ENCODE measurements at places on chromosomes 4 and X.
A peak's percentile ranks its signal among the peaks of the same experiment; 100 is the strongest.

DNA sequence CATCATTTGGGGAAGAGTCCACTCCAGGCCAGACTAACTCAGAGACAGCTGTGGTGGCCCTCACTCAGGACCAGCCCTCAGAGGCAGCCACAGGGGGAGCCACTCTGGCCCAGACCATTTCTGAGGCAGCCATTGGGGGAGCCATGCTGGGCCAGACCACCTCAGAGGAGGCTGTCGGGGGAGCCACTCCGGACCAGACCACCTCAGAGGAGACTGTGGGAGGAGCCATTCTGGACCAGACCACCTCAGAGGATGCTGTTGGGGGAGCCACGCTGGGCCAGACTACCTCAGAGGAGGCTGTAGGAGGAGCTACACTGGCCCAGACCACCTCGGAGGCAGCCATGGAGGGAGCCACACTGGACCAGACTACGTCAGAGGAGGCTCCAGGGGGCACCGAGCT is 3.3 kb upstream of the ERAS start:
- DNase-seq, result no peak

DNA sequence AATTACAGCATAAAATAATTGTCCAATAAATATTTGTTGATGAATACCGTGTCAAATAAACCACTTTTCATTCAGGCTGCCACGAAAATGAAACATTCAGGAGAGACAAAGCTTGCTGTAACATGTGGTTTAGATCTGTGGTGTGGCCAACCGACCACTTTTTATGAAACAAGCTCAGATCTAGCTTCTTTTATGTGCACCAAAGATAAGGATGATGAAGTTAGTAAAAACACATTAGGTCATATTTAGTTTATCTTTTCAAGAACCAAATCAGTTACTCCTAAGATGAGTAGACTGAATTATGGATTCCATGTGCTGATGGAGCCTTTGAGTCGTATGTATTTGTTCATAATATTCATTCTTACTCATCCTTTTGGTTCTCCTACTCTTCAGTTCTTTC is 35.8 kb downstream of the STOX2 start:
- DNase-seq, result no peak

DNA sequence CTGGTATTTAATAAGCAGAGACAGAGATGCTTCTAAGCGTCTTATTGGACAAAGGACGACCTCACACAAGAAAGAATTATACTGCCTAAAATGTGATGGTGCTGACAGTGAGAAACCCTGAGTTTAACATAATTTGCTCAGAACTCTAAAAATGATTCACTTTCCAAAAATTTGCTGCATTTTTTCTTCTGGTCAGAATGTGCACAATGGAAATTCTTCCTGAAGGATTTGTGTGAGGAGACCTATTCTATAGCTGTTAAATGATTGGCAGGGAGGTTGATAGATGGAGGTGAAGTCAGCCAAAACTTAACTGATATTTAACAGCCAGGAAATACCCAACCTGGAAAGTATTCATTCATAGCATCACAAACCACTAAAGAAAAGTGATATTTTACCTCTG is 1.7 kb downstream of the MAGEC3 start:
- no peak for DNase-seq

- DNase-seq, result no peak
These were observed 164.0 kb downstream of the STK32B start for GRCh38 chr4:5215321-5215720.

GRCh38 chrX:109441266-109441665 is 40.6 kb downstream of the GUCY2F start:
- DNase-seq, result no peak

DNA sequence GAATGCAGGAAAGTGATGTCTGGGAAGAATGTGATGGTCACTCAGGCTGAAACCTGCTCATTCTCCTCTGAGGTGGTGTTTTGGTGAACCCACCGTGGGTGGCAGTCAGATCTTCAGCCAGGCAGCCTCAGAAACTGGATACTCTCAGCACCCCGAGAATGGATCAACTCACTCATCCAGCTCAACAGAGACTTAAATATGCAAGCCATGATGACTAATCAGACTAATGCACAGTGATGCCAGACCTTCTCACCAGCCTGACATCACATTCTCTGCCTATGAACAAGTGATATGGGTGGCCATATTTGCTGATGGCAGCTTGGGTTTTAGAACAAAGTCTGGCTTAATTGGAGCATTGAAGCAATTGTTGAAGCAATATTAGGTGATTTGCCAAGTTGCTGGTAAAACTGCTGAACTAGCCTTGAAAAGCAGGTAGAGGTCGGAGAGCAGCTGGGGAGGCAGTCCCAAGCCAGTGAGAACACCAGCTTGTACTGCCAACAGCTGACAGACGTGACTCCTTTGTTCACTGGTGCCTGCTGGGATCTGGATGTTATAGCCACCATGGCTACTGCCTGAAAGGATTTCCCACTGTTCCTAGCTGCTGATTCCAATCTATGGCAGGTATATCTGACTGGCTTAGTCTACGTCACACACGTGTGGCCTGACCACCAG is 608.1 kb downstream of the MID1IP1 start:
- DNase-seq, result peak; percentile 31

GRCh38 chr4:118034053-118034785 is at the start of gene NDST3:
TSS of gene NDST3 (plus strand) at chr4:118034486. CDS start at chr4:118053911, 19,425 bp downstream.
- DNase-seq, result peak; percentile 73

DNA sequence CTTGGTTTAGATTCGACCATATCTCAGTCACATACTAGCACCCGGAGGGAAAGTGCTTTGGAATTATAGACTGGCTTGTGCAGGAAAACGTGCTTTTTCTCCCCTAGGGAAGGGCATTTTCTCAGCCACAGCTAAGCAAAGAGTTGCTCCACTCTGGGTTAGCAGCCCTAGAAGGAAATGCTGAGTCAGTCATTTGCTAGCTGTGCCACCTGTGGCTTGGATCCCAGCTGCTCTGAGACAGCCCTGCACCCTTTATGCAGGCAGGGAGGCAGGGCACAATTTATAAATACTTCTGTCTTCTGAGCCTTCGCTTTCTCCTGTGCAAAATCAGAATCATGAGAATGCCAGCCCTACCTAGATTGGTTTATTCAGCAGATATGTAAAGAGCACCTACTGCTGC is 1.3 kb upstream of the USP51 start:
- DNase-seq, result no peak

- no peak for DNase-seq
These were observed 22.6 kb downstream of the BCLAF3 start for GRCh38 chrX:19968276-19968675.

- no peak for DNase-seq
These were observed 246.7 kb upstream of the DIPK2B start for GRCh38 chrX:45447331-45447730.

DNA sequence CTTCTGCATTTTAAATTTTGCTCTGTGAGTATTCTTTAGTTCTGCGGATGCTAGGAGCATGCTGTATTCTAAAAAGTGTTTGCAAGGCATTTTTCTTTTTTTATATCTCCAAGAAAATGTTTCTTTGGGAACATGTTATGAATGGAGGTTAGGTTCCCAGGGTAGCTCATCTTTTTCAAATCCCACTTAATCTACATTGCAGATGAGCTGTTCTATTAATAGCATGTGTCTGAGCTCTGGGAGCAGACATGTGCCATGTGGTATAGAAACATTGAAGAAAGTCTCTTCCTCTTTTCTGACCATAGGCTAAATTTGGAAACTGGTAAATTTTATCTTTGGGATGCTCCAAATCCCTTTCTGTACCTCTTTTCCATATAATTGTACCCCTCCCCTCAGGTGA is 23.2 kb downstream of the DIAPH2 start:
- DNase-seq, result no peak

GRCh38 chr4:80362578-80363181 is 27.1 kb downstream of the CFAP299 start:
- peak; percentile 15 for DNase-seq

DNA sequence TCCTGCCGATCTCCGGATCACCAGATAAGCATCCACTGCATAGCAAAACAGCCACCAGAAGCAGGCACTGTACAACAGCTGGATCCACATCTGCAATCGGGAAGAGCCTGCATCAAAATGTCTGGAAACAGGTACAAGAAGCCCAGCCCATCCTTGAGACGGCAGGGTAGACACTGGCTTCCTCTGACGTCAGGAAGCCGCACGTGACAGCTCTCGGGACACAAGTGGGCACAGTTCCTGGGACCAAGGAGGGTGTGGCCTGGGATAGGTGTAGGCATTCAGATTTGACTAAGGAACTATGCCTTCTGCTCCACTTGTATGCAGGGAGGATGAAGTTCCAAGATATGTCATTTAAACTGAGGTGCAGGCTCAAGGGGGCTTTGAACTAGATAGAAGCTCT is 6.3 kb downstream of the GPR143 start:
- DNase-seq, result no peak

DNA sequence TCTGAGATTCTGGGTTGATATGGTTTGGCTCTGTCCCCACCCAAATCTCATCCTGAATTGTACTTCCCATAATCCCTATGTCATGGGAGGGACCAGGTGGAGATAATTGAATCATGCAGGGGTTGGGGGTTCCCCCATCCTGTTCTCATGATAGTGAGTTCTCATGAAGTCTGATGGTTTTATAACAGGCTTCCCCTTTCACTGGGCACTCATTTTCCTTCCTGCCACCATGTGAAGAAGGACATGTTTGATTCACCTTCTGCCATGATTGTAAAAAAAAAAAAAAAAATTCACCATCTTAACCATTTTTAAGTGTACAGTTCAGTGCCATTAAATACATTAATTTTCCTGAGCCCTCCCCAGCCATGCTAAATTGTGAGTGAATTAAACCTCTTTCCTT is 42.6 kb downstream of the SUPT20HL2 start:
- no peak for DNase-seq

DNA sequence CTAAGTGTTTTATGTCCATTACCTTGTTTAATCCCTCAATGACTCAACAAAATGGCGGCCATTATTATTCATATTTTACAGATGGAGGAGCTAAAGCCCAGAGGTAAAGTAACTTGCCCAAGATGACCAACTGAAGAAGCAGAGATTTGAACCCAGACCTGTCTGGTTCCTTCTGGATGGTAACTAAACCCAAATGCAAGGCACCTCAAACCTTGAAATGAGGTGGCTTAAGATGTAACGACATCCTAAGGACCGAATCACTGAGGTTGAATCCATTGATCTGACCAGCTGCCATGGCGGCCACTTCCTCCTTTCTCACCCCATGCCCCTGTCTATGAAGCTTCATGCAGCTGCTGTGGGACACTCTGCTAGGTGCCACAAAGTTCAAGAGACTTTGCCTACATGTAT is 932 bp downstream of the TLR10 start:
- DNase-seq, result no peak

DNA sequence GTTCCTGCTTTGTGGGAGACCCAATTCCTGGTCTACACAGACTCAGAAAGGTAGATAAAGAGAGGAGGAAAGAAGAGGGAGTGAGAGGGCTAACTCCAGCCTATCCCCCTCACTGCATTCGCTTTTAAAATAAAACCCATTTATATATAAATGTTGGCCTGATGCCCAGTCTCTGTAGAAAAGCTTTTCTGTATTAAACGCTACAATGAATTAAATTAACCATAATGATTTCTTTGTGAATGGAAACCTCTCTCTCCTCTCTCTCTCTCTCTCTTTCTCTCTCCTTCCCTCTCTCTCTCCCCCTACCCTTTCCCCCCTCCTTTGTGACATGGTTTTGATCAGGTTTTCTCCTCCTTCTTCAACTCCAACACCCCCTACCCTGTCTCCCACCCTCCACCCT is 34.8 kb downstream of the PJA1 start:
- no peak for DNase-seq

DNA sequence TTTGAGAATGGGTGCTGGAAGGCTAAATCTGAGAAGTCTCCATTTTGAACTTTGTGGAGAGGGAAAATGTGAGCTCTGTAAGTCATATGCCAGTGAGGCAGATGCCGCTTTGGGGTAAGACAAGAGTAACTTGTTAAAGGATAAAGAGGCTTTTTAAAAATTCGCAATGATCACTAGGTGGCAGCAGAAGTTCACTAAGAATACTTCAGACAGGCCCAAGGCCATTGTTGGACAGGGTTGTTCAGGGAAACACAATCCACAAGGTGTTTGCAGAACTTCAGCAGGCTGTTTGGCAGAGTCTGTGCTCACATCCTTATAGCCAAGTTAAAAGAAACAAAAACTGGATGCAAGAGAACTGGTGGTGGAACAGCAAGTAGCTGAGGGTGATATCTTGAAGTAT is 13.7 kb upstream of the PIGA start:
- DNase-seq, result peak; percentile 64

GRCh38 chrX:50071494-50071893 is 129.3 kb downstream of the AKAP4 start:
- no peak for DNase-seq

- no peak for DNase-seq
These were observed 195.9 kb downstream of the TSPAN5 start for GRCh38 chr4:98462487-98462886.

- no peak for DNase-seq
These were observed 19.3 kb upstream of the CLNK start for GRCh38 chr4:10703766-10704429.

DNA sequence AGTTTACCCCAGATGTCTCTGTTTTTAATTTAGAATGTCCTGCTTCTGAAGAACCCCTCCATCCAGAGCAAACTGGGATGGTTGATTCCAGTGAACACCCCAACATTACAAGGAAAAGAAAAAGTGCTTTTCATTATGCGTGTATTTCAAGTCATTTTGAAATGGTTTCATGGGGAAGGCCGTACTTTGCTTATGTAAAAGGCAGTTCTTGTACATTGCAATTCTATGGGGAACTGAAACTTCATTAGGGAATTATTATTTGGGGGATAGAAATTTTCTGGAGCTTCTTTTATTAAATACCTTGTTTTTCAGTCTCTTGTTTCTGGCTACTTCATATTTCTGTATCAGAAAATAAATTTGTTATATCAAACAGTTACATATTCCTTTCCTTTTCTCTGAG is 96.9 kb upstream of the ZNF518B start:
- DNase-seq, result no peak

DNA sequence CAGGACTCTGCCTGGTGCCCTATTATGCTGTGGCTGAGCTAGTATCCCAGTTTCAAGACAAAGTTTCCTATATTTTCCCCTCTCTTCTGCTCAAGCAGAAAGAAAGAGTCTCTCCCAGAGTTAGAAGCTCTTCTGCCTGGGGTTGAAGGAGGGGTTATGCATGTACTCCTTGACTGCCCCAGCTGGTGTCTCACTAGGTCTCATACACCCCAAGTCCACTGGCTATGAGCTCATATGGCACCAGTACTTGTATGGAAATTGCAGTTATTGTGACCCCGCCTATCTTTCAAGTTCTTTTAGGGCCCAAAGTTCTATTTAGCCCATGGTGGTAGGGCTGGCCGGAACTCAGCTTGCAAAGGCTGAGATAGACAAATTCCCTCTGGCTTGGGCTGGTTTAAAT is 131.8 kb downstream of the NBDY start:
- no peak for DNase-seq

GRCh38 chr4:72531322-72531721 is 37.7 kb downstream of the ADAMTS3 start:
- DNase-seq, result no peak

DNA sequence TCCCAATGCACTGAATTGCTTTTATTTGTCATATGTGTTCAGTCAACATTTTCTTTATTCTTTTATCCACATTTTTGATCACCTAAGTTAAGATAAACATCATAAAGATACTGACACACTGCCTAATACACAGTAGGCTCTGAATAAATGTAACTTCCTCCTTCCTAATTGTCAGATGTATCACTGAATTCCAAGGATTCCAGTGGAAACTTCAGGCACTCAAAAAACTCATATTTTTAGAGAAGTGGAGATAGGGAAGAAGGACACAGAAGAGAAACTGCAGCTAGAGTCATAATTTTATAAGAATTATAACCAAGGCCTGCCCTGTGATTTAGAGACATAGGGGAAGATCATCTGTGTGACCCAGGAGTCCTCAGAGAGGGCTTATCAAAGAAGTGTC is 753.3 kb downstream of the ADGRL3 start:
- DNase-seq, result no peak

GRCh38 chr4:139602776-139603360 is 46.8 kb upstream of the SETD7 start:
- no peak for DNase-seq
